Stimulated activated CD4-positive, alpha-beta T cell treated with anti-CD3 and anti-CD28 coated beads, Interleukin-12 subunit alpha, Interleukin-12 subunit beta, amount 100 ng/mL, for 48 hours (primary cell): ENCODE measurements at places on chromosomes 3 and 15.

- DNase-seq, result no peak
Observed at GRCh38 chr3:117003501-117003900, 293.9 kb downstream of the TUSC7 start.

GRCh38 chr3:190169877-190170276, 49.2 kb upstream of the P3H2 start:
- DNase-seq, result no peak

DNA sequence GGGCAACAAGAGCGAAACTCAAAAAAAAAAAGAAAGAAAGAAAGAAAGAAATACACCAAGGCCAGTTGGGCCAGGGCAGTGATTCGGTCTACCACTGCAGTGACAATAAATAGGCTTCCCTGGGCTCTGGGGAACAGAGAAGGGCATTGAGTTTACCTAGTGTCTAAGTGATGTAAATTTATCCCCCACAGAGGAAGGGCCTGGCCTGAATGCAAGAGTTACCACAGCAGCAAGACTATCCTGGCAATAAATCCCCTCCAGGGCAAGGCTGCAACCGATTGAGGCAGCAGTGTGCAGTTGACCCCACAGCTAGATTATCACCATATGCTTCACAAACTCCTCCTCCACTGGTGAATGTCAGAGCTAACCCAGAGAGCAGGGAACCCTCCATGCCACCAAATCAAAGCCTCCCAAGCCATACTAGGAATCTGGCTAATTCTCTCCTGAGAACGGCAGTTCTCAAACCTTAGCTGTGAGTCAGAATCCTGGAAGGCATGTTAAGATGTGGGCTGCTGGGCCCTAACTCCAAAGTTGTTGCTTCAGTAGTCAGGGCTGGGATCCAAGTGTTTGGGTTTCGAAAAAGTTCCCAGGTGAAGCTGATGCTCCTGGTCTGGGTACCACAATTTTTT, 64.3 kb upstream of the GATM start:
- no peak for DNase-seq

DNA sequence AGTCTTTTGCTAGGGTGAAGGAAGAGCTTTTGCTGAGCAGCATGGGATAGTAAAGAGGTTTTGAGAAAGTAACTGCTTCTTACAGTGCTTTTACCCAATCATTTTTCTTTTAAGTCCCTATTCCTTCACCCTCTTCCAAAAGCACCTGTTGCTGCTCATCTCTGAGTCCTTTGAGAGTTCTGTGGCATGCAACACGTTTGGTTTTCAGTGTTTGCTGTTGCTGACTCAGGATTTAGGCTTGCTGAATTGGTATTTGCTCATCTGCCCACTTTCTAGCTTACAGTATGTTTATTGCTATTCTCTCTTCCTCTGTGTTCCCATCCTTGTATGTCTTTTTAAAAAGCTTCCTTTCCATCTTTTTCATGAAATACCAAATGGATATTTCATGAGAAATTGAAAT, 55.9 kb upstream of the THRB start:
- no peak for DNase-seq

DNA sequence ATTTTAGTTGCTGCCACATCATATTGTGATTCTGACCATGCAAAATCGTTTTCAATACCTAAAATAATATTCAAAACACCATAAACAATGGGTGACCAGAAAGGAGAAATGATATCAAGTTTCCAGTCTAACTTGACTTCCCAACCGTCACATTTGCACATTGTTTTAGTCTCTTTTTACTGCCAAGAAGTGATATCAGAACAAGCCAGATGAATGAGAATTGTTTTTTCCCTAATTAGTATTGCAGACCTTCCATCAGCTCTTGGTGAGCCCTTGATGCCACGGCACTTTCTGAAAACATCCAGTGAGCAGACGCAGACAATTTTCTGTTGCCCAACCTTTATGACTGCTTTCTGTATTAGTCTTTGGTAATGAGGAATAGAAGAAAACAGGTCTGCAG, 62.5 kb downstream of the SPATA16 start:
- DNase-seq, result no peak

DNA sequence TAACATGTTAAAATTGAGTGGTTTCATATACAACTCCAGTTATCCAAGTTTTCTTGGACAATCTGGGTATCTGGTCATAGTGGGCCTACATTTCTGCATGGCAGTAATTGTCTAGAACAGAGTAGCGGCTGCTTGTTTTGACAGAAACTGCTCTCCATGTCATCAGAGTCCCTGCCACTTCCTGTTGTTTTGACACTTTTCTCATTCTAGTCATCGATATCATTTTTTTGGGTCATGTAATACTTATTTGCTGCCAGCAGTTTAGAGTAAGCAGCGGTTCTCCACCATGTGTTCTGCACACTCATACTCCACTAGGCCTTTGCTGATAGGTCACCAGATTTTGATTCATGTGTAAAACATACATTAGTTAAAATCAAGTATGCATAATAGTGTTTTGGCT, 81.5 kb downstream of the SLC25A26 start:
- DNase-seq, result no peak

DNA sequence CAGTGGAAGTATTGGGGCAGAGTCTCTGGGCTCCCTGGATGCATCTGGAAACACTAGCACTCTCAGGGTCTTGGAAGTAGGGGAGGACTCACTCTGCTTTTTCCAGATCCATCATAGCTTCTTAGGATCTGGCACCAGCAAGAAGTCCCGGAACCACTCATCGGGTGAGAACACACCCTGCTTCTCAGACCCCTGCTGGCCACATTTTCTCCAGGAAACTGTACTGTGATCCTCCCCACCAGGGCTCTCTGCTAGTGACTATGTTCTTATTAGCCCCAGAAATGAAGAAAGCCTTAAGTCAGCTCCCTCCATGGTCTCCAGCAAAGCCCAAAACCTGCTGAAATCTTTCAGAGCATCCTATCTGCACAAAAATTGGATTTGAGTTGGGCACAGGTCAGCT, 197.3 kb upstream of the GADL1 start:
- DNase-seq, result no peak

DNA sequence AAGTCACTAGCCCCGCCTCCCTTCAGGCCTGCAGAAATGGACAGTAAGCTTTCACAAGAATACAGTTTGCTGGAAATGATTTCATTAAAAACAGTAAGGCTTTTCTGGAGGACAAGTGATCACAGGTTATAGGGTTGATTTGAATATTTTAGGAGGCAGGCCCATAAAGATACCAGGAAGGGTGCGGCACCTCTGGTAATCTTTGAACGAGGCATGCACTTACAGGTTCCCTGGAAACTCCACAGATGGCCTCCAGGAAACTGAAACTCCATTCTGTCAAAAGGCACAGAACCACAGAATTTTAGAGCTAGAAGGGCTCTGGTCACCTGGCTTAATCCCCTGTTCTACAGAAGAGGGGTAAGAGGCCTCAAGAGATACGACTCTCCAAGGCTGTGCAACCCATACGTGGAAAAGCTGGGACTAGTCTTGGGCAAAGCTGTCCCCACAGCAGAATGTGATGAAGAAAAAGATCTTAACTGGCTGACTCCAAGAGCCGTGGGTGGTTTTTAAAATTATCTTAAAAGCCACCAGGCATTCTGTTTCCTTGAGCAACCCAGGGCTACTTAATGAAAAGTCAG, 1.2 kb downstream of the STARD5 start:
- no peak for DNase-seq

DNA sequence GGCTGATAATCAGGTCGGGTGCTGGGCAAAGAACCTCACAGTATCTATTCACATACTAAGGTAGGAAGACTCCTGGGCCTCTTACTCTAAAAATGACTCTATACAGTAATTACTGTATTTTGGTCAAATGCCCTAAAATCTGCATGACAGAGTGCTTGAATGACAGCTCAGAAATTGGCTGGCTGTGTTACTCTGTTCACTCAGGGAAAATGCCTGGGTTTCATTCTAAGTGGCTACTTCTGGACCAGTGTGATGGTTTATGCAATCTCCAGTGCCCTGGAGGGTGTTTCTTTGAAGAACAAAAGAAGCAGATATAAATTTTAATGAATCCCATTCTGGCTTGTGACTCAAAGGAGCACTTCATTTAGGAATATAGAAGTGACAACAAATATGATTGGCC, 2.2 kb downstream of the GABRR3 start:
- no peak for DNase-seq

GRCh38 chr3:101809178-101810021, 30.4 kb downstream of the NXPE3 start:
- no peak for DNase-seq

- DNase-seq, result no peak
Observed at GRCh38 chr3:17806876-17807275, 64.4 kb upstream of the TBC1D5 start.

DNA sequence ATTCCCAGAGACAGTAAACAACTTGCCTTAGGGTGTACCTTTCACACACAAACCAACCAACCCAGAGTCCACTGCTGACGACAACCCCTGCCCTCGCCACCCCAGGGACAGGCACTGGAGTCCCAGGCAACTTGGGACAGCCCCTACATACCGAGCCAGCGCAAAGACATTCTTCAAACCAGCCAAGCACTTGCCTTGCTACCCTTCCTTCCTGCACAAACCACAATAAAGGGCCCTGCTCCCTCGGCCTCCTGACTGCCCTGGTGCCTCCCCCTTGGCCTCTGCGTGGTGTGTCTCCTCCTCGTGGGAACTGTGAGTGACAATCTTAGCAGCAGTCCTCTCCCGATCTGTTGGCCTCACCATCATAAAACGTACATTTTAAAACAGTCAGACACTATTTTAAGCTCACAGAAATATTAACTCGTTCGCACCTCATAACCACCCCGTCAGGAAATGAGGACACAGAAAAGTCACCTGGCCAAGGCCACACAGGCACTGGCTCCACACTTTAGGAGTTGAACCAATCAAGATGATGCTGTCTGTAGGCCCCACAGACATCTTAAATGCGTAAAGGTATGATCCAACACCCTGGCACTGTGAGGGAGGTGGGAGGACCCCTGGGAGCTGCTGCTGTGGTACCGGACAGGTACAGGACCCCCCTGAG, 113.8 kb downstream of the ADCY5 start:
- DNase-seq, result no peak

DNA sequence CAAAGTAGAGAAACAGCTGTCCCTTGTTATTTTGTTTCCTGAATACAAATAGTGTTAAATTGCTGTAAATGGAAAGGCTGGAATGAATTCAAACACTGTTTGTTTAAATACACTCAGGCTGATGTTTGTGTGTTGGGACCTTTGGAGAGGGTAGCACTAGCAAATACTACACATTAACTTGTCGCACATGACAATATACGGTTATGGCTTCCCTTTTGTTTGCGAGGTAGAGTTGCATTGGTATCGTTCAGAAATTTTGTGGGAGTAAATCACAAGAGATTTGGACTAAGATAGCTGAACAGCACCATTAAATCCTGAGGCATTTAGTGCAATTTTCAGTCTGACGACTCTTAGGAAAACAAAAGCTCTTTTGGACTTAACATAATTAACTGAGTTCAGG, 213.0 kb upstream of the ROBO2 start:
- no peak for DNase-seq

DNA sequence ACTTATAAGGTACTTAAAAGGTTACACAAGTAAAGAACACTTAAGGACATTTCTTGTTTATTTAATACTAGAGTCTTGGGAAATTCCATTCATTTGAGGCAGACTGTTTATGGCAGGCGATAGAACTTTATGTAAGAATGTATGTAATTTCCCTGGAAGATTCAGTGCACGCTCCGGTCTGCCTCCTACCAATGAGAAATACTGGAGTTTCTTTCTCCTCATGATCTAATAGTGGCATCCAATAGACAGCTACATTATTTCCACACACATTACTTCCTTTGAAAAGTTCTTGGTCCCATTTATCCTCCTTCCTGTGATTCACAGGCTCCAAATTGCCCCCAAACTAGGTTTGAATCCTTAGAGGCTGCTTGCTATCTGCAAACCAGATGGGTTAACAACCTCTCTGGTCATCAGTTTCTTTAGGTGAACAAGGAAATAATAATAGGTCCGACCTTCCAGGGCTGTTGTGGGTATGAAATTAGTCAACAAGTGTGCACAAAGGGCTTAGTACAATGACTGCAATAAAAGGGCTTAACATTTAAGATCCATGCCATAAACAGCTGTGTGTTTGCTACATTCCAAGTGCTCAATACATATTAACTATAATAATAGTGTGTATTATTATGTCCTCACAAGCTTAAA, 30.7 kb downstream of the EIF4E3 start:
- no peak for DNase-seq

GRCh38 chr3:159724627-159725026, 264.0 kb upstream of the IL12A start:
- DNase-seq, result no peak

- no peak for DNase-seq
Observed at GRCh38 chr15:84391191-84391590, 155.6 kb downstream of the GOLGA6L4 start.

DNA sequence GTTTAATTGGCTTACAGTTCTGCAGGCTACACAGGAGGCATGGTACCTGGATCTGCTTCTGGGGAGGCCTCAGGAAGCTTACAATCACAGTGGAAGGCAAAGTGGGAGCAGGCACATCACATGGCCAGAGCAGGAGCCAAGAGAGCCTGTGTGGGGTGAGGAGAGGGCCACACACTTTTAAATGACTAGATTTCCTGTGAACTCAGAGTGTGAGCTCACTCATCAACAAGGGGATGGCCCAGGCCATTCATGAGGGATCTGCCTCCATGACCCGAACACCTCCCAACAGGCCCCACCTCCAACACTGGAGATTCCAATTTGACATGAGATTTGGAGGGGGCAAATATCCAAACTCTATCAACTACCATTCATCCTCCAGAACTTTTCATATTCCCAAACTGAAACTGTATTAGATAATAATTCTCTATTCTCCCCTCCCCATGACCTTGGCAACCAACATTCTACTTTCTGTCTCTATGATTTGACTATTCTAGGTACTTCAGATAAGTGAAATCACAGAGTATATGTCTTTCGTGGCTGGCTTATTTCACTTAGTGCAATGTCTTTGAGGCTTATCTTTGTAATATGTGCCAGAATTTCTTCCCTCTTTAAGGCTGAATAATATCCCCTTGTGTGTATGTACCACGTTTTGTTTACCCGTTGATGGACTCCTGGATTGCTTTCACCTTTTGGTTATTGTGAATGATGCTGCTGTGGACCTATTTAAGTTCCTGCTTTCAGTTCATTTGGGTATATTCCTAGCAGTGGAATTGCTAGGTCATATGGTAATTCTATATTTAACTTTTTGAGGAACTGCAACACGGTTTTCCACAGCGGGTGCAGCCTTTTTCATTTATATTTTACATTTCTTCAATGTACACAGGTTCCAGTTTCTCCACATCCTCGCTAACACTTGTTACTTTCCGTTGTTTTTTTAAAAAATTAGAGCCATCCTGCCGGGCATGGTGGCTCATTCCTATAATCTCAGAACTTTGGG, 43.8 kb downstream of the TKT start:
- no peak for DNase-seq

- DNase-seq, result no peak
Observed at GRCh38 chr15:72202801-72203506, 5.4 kb upstream of the GRAMD2A start.
